Fibroblast of skin of right biceps (primary cell): ENCODE measurements at places on chromosomes 2 and 18.

DNA sequence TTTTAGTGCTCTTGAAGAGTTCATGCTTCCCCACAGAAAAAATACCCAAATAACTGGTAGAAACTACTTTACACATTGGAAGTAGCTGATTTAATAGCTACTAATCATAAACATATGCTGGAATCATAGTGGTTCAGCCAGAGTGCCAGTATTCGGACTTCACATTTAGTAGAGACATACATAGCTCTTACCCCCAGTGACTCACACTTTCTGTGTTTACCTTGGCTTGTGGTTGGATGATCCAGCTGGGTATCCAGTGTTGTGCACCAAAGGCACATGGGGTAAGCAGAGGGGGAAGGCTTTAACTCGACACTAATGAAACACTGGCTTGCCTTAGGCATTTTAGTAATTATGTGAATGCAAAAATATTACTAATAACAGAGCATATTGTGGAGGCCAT is 18.1 kb downstream of the ARHGAP28 start:
- peak; percentile 98 for DNase-seq

- DNase-seq, result no peak
These were observed 18.4 kb downstream of the DNER start for GRCh38 chr2:229695961-229696360.

DNA sequence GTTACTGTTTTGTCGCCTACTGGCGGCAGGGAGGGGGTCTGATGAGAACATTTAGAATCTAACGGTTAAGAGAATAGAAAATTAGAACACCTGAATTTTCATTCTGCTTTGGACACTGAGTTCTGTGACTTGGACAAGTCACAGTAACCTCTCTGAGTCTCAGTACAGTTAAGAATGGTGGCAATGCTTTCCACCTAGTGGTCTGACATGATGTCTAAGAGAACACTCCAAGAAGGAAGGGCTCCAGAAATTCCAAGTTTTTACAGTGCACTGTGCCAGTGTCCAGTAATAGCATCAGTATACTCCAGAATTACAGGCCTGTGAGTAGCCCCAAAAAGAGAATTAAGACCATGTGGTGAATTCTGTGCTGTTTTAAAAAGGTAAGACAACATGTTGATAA is 174.1 kb upstream of the ZFP36L2 start:
- no peak for DNase-seq

DNA sequence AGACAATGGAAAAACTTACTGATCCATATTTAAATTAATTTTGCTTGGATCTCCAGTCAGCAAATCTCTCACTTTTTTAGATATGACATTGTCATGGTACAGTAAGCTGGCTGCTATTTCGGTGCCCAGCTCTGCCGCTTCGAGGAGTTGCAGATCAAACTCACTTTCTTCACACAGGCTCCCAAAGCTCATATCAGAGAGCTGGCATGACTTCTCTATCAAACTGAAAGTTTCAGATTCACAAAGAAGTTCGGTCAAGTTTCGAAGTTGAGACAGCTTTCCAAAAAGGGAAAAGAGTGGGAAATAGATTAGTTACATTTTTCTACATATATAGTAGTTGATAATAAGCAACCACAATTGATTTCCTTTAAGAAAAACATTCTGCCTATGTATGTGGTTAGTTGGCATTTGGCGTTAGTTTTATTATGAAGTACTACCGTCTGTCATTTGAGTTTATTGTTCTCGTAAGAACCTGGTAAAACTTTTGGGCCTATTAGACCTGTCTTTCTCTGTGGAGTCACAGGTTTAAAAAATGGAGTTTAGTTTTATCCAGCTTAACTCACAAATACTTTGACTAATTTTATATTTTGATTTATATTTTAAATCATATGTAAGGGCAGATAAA is 118.8 kb downstream of the ABCA12 start:
- DNase-seq, result no peak

DNA sequence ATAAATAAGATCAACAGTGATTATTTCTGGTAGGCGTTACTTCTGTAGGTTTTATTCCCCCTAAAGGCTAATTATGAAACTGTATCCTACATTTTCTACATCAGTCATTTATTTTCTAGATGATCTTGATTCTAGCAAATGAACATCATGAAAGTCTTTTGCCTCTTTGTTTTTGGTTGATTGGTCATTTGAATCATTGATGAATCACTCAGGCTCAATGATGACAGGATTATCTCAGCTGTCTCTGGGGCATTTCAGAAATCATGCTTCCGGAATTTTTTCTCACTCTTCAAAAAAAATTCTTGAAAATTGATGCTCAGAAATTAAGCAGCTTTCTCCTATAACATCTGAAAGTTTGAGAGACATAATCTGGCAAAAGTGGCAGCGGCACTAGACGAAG is 298.9 kb upstream of the TCF4 start:
- no peak for DNase-seq
